Stimulated activated CD4-positive, alpha-beta T cell treated with anti-CD3 and anti-CD28 coated beads, Interleukin-1b, Interleukin-23, amount 100 ng/mL, for 1 hour (primary cell): ENCODE measurements at places on chromosomes 4 and X.

DNA sequence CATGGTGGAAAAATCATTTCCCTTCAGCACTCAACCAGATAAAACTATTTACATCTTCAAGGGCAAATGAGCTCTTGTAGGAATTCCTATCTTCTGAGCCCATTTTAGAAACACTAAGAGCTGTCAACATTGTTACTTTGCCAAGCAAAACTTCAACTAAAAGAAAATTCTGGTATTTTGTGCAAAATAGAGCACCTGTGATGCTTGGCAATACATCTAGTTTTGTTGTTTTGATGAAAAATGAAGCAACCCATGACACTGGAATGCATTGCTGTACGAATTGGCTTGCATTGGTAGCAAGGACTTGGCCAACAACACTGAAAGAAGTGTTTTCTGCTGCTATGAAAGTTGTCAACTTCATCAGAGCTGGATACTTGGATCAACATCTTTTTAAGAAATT is 194.4 kb downstream of the COX18 start:
- DNase-seq, result no peak

DNA sequence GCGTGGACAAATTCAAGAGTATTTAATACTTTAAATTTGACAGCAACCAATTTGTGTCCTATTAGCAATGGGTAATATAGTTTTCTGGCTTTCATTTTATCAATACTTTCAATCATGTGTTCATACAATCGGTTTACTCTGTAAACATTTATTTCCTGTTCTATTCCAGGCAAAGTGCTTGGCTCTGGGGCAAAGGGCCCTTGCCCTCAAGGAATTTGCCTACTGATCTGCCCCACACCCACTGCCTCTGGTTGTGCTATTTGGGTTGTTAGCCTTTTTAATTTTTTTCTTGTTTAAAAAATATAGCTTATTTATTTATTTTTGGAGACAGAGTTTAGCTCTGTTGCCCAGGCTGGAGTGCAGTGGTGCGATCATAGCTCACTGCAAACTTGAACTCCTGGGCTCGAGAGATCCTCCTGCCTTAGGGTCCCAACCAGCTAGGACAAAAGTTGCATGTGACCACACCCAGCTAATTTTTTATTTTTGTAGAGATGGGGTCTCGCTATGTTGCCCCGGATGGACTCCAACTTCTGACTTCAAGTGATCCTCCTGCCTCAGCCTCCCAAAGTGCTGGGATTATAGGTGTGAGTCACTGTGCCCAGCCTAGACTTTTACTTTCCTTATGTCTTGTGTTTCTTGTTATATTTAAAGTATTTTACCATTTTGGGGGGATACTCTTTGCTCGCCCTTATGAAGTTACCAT is 30.7 kb upstream of the CBR4 start:
- DNase-seq, result no peak

DNA sequence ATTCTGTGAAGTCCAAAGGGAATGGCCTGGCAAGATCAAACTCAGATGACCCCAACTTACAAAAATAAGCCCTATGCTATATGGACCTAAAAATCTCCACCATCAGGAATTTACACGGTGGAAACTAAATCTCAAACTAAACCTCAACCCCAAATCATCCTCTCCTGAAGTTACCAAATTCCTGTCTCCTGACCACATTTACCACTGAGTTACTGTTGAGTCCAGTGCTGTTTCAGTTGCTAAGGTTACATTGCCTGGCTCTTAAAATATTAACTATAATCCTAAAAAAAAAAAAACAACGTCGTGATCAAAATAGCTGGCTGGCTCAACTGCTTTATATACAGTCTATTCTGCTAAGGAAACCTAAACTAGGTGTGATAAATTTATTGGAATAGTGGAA is 315.2 kb upstream of the SLIT2 start:
- no peak for DNase-seq

GRCh38 chr4:39994406-39994805 is 16.7 kb upstream of the PDS5A start:
- DNase-seq, result no peak

DNA sequence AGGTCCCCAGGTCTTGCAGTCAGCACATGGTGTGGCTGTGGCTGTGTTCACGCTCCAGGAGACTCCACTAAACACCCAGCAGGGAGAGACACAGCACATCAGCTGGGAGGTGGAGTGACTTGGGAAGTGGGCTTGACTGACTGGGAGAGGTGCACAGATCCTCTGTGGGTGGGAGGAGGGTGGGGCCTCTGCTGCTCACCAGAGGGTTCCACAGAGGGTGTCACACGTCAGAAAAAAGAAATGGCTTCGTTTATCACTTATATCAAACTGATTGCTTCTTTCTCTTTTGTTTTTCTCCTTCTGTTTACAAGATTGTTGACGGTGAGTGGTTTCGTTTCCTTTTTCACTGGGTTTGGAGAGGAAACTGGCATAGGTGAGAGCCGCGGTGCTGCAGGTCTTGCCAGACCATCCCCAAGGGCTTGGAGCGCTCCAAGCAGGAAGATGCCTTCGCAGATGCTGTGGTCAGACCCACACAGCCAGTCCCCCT is 24.8 kb upstream of the FAM193A start:
- no peak for DNase-seq

GRCh38 chr4:189858435-189858834 is 82.2 kb upstream of the FRG1 start:
- DNase-seq, result no peak

DNA sequence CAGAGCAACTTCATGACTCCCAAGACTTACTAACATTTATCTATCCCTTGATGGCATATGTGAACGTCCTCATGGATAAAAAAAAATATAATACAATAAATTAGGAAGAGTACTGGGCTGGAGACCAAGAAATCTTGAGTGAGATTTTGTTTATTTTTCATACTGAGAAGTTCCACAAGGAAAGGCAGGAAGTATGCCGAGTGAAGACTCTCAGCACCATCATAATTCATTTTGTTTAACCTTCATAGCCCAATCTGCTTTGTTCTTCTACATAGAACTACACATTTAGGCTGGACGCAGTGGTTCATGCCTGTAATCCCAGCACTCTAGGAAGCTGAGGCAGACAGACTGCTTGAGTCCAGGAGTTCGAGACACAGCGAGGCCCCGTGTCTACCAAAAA is 198.3 kb downstream of the NSUN7 start:
- DNase-seq, result no peak
